Occipital lobe (tissue), 3 donors: ENCODE measurements at places on chromosomes 4 and X. TPM values are rescaled to one million over a fixed set of nuclear protein-coding genes. Genes with fewer than 3 reads are reported as not detected.

- no peak for DNase-seq
These were observed 1928.4 kb downstream of the STIM2 start for GRCh38 chr4:28788929-28789490.

- no peak for DNase-seq
These were observed 1.9 kb downstream of the NEIL3 start for GRCh38 chr4:177311589-177311988.

The CDX4 gene
- total RNA-seq: not detected

The IL13RA2 gene
- total RNA-seq: 8.1 TPM

The TRIM61 gene
- 2.5 TPM for total RNA-seq

GRCh38 chr4:142960867-142961644 is 115.0 kb upstream of the INPP4B start:
- DNase-seq: no peak

GRCh38 chr4:56435140-56435926 is at the start of gene PPAT:
Gene PPAT, minus strand, starts transcription at chr4:56435615. Its CDS starts 138 bp downstream, at chr4:56435477.
- peak; percentile 98 for DNase-seq

GRCh38 chr4:92128676-92129075 is 175.1 kb upstream of the GRID2 start:
- DNase-seq: no peak

DNA sequence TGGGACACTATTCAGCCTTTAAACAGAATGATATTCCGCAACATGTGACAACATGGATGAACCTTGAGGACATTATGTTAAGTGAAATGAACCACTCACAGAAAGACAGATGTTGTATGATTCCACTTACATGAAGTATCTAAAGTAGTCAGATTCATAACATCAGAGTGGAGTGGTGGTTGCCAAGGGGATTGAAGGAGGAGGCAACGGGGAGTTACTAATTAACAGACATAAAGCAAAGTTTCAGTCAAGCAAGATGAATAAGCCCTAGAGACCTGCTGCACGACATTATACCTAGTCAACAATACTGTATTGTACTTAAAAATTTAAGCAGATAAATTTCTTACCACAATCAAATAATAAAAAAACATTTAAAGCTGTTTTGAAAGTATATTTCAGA is 105.0 kb upstream of the NR0B1 start:
- DNase-seq: no peak

DNA sequence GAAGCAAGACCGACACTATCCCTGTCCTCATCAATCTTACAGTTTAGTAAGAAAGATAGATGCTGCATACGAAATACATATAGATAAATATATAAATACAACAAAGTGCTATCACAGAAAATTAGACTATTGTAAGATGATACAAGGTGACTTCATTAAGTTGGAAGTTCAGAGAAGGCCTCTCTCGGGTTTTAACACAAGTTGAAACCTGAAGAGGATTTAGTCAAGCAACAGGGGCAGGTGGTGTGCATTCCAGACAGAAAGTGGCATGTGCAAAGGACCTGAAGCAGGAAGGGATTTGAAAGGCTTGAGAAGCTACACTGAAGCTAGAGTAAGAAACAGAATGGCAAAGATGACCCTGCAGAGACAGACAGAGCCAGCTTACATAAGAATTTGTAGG is 36.5 kb downstream of the USP46 start:
- no peak for DNase-seq

The ANKRD50 gene
- total RNA-seq: 114 TPM

DNA sequence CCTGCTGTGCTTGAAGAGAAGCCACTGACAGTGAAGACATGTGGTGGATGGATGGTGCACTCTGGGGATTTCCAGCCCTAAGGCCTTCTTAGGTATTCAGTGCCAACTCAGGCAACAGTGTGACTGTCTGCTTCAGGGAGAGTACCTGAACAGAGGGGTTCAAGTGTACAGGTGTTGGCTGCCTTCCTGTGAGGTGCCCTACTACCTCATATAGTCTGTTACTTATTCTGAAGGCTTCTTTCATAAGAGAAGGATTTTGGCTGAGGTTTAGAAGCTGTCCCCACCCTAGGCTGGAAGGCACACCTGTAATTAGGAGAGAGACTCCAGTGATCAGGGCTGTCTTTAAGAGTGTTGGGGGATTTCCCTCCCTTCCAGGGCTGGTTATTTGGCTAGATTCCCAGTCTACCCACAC is 1.8 kb downstream of the FTHL17 start:
- DNase-seq: no peak
